ENCODE measurements at places on chromosomes 3 and 15.

DNA sequence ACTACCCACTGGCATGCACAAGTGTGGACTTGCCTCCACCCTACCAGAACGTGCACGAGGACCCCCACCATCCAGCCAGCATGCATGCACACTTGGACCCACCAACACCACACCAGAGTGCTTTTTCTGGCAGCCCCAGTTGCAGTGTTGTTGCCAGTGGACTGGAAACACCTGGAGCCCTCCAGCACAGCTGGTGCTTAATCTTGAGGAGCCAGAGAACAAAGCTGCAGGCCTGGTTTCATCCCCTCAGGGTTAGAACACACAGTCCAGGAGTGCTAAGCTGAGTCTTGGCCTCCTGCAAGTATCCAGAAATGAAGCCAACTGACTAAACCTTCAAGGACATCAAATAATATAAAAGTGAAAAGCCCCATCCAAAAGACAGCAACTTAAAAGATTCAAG, 888.0 kb downstream of the NTRK3 start:
- no peak for DNase-seq

GRCh38 chr3:175082631-175083030, 223.5 kb downstream of the NAALADL2 start:
- DNase-seq = no peak

- DNase-seq = no peak
Measured at GRCh38 chr3:192433704-192434103, 293.6 kb downstream of the FGF12 start.

GRCh38 chr15:70477750-70478250, 285.6 kb downstream of the UACA start:
- DNase-seq = no peak

GRCh38 chr3:171876680-171877147, 33.6 kb downstream of the TMEM212 start:
- no peak for DNase-seq

GRCh38 chr15:51869060-51869421, 39.6 kb downstream of the TMOD3 start:
- no peak for DNase-seq

DNA sequence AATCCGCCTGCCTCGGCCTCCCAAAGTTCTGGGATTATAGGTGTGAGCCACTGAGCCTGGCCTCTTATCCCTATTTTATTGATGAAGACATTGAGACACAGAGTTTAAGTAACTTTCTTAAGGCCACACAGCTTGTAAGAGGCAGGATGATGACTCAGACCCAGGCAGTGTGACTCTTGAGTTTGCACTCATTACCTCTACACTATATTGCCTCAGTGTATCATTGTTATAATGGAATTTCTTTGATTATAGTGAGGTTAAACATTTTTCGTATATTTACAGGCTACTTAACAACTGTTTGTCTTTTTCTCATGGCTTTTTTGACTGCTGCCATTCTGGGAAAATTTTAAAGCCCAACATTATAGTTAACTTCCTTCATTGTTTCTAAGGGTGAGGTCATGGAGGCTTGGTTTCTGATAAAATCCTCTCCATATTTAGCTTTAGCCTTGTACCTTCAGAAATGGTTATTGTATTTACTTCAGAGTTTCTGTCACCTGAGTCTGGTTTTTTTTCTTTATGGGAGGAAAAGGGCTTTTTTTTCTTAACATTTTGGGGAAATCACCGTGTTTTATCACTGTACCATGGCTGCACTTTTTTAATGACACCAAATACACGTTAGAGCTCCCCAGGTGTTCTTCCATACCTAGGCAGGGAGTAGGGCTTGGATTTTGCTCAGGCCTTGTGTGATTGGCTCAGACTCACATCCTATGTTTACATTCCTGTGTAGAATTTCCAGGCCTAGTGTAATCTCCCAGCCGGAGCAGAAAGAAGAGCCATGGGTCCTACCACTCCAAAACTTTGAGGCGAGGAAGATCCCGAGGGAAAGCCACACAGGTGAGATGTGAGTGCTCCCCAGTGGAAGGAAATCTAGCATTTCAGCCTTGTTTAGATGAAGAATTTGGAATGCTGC, 6.3 kb downstream of the ZNF774 start:
- no peak for DNase-seq

DNA sequence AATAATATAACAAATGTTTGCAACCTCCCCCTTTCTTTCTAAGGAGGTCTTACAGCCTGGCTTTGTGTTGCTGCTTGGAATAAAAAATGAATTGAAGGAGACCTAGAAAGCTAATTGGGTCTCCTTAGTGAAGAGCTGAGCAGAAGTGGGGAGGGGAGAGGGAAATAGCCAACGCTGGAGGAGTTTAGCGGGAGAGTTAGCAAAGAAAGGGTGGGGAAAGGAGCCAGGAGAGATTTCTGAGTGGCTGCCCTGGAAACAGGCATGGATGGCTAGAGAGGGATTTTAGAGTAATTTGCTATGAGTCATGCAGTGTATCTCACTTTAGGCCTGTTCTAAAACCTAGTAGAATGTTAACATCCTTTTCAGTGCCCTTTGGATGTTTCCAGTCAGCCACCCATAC, 45.2 kb upstream of the PFN2 start:
- no peak for DNase-seq

DNA sequence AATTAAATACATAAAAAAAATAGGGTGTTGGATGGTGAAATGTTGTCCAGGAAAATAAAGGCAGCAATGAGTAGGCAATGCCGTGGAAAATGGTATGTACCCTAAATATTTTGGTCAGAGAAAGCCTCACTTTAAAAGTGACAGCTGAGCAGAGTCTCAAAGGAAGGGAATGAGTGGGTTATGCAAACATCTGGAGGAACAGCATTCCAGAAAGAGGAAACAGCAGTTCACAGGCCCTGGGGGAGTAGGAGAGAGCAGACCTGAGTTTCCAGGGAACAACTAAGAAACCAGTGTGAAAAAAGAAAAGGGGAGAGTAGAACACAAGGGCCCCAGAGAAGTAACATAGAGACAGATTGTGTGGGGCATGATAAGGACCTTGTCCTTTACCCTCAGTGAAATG, 230.0 kb upstream of the CNTN3 start:
- DNase-seq = no peak

DNA sequence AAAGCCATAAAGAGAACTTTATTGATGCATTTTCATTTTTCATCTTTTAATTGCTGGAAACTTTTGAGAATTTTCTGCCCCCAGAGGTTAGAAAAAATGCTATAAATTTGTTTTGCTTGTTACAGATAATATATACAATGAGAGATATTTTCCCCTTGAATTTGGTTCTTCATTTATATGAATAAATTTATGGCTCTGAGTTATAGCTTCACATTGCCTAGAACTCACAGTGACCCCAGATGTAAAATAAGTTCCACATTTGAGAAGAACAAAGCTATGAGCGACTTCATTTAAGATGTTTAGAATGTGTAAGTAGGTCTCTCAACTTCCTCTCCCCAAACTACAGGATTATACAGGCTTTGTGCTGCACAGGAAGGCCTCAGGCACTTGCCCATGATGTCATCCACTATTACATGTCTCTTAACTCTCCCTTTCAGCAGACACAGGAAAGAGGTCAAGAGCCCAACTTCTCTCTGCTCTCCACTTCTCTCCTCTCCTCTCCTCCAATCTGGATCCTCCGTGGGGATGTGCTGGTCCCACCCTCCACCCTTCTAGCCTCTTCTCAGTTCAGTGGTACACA, 92.8 kb downstream of the DUT start:
- no peak for DNase-seq

DNA sequence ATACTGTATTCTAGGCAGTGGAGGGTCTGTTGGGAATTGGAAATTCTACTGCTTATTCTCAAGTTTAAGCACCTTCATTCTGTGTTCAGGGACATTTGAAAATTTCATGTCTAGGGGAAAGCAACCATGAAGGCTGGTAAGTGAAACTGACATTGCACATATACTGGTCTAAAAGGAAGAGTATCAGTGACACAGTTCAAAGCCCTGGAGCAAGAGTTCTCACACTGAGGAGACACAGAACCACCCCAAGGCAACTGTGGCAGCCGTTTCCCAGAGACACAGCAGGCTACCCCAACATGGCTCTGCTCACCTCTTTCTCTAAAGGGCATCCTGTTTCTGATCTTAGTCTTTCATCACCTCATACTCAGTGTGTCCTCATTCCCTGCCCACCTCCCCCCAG, 67.5 kb downstream of the KCNMB2 start:
- DNase-seq = no peak

GRCh38 chr3:58054652-58055051, 46.4 kb downstream of the FLNB start:
- no peak for DNase-seq

GRCh38 chr15:69392352-69392751, 21.8 kb upstream of the KIF23 start:
- no peak for DNase-seq

DNA sequence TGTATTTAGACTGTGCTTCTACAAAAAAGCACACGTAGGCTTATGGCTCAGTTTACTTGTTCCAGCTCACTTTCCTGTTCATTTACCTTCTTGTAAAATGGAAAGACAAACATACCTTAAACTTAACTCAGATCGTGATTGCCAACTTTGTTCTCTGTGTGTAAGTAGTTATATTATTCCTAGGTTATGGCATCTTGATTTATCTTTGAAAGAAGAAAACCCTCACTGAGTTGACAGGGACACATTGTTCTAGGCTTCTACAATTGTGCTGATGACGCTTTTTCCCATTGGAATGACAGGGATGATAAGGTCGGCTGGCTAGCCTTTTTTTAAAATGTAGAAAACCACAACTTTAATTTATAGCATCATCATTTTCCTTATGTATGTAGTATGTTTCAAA, 140.7 kb downstream of the IGF1R start:
- no peak for DNase-seq

DNA sequence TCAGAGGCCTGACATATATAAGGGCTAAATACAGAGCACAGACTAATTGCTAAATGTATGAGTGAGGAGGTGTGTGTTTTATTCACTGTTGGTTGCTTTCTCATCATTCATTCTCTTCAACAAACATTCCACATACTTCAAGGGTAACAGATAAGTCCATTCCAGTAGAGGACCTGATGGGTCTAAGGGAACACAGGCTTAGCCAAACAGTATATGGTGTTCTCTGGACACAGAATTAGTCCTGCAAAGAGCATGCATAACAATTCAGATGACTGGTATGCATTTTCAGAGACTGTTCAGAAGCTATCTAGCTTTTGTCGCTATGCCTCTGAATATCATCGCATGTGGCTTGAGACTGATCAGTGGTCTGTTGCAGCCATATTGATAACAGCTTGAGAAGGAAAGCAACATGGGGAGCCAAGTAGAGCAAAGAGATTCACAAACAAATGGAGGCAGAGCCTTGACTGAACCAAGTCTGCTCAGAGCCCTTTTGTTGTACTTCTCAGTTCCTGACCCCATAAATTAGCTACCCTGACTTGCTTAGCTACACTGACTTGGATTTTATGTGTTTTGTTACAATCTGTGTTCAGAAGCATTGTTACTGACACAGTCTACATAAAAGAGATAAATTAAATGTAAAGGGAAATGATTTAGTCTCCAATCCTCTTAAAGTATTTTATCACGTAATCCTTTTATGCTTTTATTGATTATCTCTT, 1178.7 kb downstream of the ROBO1 start:
- DNase-seq = no peak

GRCh38 chr3:12964711-12965612, 108.3 kb downstream of the IQSEC1 start:
- no peak for DNase-seq

DNA sequence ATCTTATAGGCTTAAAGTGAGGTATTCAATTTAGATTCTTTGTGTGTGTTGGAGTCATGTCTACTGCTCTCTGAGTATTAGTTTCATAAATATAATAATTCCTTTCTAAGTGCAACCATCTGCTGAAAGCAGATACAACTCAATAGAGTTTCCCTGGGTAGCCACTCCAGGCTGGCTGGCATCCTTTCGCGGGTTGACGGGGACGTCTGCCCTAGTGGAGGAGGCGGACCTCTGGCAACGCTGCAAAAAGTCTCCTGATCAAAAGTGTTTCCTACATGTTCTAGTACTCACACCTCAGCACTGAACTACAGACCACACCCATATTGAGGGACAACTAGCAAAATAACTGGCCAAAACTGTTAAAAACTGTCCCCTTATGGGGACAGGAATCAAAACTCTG, 2.5 kb downstream of the MOBP start:
- DNase-seq = no peak

- no peak for DNase-seq
Measured at GRCh38 chr3:61358364-61358763, 107.1 kb upstream of the FHIT start.

DNA sequence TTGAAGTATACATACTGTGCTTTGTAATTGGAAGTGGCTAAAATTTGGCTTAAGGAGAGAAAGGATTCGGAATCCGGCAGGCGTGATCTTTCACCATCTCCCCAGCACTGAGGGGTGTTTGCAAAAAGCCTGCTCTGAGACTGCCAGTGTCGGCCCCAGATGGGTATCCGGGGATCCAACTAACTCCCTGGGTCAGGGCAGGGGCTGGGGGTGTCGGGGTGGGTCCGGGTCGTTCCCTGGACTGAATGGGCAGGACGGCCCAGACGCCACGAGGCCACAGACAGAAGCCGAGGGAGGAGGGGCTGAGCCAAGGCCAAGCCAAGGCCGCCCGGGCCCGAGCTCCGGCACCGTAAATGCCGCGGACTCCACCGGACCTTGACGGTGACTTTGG, 349 bp downstream of the PPIB start:
- DNase-seq = no peak

DNA sequence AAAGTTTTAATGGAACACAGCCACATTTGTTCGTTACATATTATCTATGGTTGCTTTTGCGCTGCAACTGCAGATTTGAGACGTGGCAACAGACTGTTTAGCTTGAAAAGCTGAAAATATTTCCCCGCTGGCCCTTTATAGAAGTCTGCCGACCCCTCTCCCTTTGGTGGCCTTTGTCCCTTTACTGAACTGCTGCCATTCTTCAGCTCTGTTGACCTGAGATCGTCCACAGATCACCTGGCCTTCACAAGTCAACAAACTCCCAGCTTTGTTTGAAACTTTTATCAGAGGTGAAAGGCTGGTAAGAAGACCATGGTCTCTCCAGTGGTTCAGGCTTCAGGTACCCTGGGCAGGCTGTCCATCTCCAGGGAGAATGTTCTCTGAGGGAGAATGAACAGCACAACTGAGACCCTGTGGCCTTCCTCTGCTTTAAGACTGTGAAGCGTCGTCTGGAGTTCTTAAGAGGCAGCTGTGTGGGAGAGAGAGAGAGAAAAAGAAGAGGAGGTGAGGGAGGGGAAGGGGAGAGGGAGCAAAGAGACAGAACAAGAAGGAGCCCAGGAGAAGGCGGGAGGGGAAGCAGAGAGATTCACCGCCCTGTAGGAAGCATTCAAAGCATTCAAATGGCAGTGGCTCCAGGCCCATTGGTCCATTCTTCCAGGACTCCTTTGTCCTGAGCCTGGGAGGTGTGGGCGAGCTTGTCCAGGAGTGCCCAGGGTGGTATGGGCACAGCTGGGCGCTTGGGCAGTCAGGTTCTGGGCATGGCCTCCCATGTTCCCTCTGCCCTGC, 53.7 kb upstream of the INSYN1 start:
- DNase-seq = no peak

GRCh38 chr3:150135287-150135721, 164.6 kb upstream of the PFN2 start:
- DNase-seq = no peak

DNA sequence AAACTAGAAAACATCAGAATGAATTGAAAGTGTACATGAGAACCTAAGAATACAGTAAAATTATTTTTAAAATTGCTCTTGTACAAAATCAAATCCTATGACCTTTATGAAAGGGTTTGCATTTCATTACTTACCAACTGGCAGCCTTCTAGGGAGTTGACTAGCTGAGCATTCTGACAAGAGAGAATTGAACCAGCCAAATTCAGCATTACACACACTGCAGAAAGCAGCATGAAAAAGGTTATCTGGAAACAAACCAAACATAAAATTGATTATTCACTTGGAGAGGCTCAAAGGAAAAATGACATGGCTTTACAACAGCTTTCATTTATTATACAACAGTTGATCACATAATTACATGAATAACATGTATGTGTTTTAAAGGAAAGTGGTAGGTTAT, 17.4 kb downstream of the NSMCE3 start:
- no peak for DNase-seq

All from stimulated activated CD8-positive, alpha-beta memory T cell treated with anti-CD3 and anti-CD28 coated beads, Interleukin-4, amount 100 ng/mL, for 1 hour (primary cell).